ENCODE measurements at places on chromosomes 12 and 14. TPM values are rescaled to one million over a fixed set of nuclear protein-coding genes. Genes with fewer than 3 reads are reported as not detected.

GRCh38 chr14:104137297-104138097, 890 bp upstream of the KIF26A start:
- DNase-seq, result peak; percentile 74

DNA sequence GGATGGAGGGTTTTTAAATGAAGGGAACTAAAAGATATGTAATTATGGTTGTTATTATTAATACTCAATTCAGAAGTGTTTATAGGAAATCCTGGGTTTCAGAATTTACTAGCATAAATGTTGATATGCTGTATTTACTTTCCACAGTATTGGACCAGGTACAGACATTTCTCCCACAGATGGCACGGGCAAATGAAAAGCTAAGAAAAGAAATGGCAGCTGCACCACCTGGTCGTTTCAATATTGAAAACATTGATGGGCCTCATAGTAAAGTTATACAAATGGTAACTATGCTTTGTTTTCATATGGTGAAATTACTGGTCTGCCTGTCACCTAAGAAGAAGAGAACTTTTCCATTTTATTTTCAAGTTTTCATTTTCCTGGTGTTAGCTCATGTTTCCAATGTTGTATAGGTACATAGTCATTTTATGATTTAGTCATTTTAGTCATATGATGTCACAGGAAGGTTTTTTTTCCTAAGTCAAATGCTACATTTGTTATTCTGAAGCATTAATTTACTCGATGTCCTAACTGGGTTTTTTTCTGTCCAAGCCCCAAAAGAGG, 5.5 kb downstream of the NOPCHAP1 start:
- DNase-seq, result no peak

GRCh38 chr14:69667938-69668335, 56.5 kb downstream of the SUSD6 start:
- no peak for DNase-seq

GRCh38 chr12:5399266-5399665, 32.6 kb upstream of the NTF3 start:
- no peak for DNase-seq

DNA sequence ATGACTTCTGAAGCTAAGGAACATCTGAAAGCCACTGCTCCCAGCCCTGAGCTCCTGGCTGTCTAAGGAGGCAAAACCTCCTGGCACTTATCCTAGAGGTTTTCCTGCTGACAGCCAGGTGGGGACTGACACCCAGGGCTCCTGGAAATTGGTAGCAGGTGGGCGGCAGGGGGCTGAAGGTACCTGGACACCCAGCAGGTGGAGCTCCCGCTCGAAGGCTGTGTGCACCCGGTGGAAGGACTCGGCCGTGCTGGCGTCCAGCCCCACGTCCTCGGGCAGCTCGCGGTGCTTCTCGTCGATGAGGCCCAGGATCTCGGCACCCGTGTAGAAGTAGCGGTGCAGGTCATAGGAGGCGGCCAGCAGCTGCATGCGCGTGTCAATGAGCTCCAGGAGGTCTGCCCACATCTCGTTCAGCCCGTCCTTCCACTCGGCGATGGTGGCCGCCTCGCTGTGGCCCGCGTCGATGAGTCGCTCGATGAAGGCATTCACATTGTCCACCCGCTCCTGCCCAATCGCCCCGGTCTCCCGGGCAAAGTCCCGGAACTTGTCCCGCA, 68.2 kb downstream of the PLEKHG3 start:
- no peak for DNase-seq

DNA sequence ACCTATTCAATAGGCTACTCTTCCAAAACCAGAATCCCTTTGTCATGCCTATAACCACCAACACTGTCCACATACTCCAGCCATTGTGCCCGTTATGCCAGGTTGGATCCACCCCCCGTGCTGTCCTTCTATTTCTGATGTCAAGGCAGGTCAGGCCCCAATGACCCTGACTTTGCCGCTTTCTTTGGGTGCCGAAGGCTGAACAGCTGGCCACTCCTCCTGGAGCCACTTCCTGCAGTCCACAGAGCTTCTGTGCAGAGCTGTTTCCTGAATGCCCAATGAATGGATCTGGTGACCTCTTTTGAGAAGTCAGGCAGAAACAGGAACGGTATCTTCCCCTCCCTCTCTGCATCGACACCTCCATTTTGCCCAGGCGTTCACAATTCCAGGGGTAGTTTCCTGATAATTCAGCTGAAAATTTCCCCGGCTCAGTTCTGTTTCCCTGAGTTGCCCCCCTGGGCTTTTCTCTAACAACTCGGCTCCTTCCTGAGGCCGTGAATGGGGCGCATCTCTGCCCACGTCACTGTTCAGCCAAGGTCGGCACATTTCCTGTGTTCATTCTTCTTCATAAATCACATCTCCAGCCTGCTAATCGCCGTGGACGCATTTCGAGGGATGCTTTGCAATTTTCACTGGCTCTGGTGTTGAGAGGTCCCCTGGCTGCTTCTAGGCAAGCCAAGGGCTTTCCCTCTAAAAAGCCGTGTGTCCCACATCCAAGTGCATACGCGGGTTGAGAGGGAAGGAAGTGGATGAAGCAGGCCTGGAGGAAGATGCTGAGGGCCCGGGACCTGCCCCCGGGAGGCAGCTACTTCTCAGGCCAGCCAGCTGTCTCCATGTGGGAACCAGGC, 86.5 kb downstream of the PAPOLA start:
- no peak for DNase-seq

DNA sequence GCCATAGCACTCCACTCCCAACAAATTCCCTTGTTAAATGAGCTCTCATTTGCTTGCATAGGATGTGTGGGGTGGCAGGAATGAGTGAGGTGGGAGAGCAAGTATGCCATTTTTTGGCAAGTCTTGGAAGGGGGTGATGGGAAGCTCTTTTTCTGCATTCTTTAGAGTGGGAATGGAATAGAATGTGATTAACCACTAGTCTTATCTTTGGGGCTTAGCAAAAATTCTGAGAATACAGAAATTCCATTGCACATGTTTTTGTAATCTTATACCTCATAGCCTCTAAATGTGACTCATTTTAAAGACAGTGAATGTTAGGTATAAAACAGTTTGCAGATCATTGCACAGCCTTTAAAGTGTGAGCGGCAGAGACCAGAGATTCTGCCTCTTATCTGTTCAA, 28.4 kb upstream of the NEDD1 start:
- no peak for DNase-seq

DNA sequence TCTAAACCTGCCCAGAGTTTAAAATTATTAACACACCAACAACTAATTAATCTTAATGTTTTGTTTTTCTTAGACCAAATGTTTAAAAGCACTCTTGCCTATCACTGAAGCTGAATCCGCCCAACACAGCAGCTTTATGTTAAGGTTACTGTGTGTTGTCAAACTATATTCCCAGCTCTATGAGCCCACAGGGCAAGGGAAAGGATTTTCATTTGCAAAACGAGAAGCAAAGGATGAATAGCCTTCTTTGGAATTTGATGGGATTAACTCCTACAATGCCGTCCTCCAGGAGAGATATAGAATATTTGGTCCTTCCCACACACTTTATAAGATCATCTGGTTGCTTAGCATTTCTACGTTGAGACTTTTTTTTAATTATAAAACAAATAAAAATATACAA, 43.7 kb downstream of the DUSP16 start:
- DNase-seq, result no peak

DNA sequence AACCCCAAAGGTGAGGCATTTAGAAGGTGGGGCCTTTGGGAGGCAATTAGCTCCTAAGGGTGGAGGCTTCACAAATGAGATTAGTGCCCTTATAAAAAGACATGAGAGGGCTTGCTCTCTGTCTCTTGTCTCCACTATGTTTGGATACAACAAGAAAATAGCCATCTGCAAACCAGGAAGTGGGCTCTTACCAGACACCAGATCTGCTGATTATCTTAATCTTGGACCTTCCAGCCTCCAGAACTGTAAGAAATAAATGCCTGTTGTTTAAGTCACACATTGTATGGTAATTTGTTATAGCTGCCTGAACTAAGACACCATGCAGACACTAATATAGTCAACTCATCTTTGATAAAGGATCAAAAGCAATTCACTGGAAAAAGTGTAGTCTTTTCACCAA, 34.4 kb downstream of the TMEM116 start:
- DNase-seq, result no peak

DNA sequence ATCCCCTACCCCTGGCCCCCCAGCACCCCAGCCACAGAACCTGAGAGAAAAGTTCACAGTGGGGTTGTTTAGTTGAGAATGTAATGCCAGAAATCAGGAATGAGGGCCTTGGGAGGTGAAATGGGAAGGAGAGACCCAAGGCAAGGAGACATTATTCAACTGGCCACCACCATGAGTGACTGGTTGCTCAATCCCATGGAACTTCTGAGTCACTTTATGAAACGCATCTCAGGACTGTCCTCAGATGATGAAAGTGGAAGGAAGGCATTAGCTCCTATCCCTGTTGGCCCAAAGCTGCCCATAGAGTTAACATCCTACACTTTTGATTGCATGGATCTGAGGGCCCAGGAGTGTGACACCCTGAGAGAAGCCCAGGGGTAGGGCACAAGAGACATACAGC, 25.4 kb upstream of the TCL1A start:
- DNase-seq, result no peak

Gene HOXC10
- total RNA-seq, result 2.6 TPM

Gene MYF5
- 3.5 TPM for total RNA-seq

Gene SLC38A2
- 366 TPM for total RNA-seq

Gene SPTLC2
- total RNA-seq, result 23.1 TPM

Gene BRI3BP
- total RNA-seq, result 12.4 TPM

Gene SLC35E3
- total RNA-seq, result 3.4 TPM
